Central memory CD4-positive, alpha-beta T cell (primary cell): ENCODE measurements at places on chromosomes 6 and 20.

GRCh38 chr6:1383729-1384548, 5.4 kb upstream of the FOXF2 start:
- no peak for DNase-seq

DNA sequence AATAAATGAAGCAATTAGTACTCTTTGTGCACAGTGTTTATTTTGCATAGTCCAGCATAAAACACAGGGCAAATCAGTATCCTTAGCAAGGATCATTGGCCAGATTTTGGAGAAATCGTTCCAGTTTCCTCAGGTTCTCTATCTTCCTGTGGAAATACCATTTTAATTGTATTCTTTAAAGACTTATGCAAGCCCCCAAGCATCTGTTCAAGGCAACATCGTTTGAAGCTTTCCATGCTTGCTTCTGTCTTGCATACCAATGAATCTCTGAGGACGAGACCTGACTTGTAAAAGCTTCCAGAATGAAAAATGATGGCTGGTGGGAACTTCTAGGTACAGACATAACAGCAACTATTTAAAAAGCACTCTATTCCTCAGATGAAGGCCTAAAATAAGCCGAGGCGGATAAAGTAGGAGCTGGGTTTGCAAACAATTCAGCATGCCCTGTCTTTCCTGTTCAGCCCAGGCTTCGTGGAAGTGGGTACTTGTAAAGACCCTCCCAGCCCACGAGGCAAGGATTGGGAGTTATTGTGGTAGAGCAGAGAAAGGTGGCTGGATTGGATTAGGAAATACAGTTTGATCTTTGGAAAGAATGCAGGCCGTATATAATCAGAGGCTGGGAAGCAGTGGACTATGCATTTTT, 21.6 kb downstream of the NRSN1 start:
- DNase-seq: no peak

DNA sequence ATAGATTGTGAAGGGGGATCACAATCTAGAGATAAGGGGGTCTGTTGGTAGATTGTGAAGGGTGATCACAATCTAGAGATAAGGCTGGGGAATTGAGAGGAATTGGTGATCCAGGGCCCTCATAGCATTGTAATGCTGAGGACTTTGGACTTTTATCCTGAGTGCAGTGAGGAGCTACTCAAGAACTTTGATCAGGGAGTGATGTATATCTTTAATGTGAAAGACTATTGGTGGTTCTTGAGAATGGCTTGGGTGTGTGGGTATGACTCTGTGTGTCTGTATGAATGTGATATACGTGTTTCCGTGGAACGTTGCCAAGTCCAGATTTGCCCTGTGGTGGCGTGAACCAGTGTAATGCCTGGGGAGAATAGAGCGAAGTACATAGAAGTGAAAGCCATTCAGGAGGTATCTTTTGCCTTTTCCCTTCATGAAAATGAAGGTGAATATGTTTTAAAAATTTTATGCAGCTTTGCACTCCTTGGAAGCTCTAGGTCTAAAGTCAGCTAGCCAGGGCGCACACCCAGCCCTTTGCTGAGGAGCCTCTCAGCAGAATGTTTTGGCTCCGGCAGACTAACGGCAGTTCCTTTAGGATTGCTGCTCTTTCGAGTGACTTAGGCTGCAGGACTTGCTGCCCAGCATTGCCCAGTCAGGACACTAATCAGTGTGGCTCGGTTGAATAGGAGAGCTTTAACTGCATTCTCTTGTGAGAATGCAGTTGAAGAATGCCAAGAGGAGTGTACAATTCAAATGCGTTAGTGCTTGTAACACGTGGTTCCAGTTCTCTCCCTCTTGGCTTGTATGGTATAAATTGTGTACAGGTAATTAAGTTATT, 3.5 kb downstream of the ZFAND3 start:
- no peak for DNase-seq

- no peak for DNase-seq
Measured at GRCh38 chr20:16404171-16404570, 169.1 kb downstream of the KIF16B start.

- no peak for DNase-seq
Measured at GRCh38 chr6:8043221-8043620, 21.0 kb downstream of the BLOC1S5 start.

GRCh38 chr20:54619682-54620081, 144.3 kb downstream of the DOK5 start:
- no peak for DNase-seq

GRCh38 chr20:10240655-10241054, 22.0 kb downstream of the SNAP25 start:
- DNase-seq: no peak

DNA sequence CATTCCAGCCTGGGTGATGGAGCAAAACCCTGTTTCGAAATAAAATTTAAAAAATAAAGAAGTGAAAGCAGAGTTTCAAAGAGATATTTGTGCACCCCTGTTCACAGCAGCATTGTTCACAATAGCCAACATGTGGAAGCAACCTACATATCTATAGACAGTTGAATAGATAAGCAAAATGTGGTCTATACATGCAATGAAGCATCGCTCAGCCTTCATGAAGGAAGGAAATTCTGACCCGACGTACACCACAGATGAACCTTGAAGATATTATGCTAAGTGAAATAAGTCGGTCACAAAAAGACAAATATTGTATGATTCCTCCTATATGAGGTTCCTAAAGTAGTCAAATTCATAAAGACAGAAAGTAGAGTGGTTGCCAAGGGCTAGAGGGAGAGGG, 6.5 kb upstream of the NCOA6 start:
- DNase-seq: no peak
